ENCODE measurements at places on chromosomes 5 and 9.

DNA sequence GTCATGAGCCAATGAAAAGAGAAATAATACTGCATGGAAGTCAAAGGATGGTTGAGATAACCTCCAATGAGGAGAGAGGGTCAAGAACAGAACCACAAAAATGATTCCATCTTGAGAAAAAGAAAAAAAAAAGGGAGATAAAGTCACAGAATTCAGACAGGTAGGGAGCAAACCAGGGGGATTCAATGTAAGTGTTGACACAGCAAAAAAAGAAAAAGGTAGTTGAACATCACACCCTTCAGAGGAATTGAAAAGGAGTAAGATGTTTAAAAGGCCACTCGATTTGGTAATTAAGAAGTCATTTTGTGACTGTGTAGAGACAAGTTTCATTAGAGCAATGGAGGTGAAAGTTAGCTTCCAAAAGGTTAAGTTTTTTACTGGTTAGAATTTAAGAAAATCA, 79.3 kb downstream of the ERP44 start:
- no peak for DNase-seq

DNA sequence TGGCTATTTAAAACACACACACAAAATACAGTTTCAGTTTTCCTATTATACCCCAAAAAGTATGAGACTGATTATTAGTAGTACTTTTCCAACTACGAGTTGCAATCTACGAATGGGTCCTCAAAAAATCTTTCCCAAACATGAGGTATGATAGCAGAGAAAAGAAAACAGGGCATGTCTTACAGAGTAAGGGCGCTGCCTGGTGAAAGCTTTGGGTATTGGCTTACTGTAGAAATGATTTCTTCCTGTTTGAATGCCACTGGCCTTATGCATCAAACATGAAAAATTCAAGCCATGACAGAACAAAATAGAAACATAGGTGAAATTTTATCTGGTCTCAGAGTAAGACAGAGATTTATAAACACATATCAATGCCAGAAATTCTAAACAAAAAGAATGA, 448.0 kb downstream of the SPOCK1 start:
- no peak for DNase-seq

GRCh38 chr5:120538149-120538548, 74.0 kb downstream of the PRR16 start:
- DNase-seq: no peak

- peak; percentile 63 for DNase-seq
These were observed 662 bp downstream of the SUSD3 start for GRCh38 chr9:93059011-93059714.

GRCh38 chr9:133460405-133461175, 812 bp downstream of the CACFD1 start:
- DNase-seq: peak; percentile 57

DNA sequence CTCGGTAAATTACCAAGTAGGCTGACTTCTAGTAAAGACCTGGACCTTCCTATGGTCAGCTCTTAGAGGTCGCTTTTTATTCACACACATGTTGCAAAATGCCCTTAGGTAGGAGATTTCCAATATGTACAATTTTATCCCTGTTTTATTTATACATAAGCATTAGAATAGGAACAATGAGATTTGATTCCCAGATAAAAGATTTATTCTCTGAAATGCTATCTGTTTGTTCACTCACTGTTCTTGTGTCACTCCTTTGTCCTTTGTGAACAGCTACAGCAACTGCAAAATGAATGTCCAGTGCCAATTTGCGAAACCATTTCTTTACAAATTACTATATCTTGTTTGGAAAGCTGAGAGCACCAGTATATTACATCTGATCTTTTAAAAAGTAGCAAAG, 991.5 kb upstream of the TYRP1 start:
- DNase-seq: no peak

- peak; percentile 6 for DNase-seq
These were observed 27.0 kb downstream of the MRPL36 start for GRCh38 chr5:1772634-1773033.

- no peak for DNase-seq
These were observed 4.6 kb downstream of the BARHL1 start for GRCh38 chr9:132586830-132587591.

DNA sequence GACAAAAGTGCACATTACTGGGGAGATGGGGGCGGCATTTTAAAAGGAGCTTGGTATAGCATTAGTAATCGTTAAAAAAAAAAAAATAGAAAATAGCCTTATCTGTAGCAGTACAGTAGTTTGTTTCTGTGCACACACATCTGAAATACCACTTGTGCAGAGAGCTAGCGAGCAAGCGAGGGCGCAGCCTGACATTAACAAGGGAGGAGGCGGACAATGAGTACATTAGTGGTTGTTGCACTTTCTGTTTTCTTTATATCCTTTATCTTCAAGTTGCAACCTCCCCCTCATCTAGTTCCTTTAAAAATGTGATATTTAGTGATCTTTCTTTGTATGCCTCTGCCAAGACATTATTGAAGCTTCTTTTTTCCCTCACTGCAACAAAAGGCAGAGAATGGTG, 880 bp upstream of the PTPDC1 start:
- DNase-seq: no peak

GRCh38 chr9:7636309-7636708, 163.3 kb downstream of the DMAC1 start:
- no peak for DNase-seq

DNA sequence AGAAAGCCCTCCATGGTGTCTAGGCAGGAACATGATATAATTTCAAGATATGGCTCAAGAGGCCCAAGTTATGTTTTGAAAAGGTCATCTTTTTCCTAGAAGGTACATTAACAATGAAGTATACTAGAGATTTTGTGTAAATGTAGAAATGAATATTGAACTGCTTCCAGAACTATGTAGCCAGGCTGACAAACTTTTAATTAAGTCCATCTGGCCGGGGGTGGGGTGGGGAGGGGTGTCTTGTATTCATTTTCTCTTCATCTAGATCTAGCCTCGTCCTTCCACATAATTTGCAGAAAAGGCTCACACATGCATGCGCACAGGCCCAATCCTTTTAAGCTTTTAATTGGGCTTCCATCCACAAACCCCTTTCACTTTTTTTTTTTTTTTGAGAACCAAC, 323.3 kb downstream of the ARL15 start:
- no peak for DNase-seq

- no peak for DNase-seq
These were observed 21.6 kb downstream of the DMRT2 start for GRCh38 chr9:1071730-1072129.

GRCh38 chr9:130196643-130197042, 24.4 kb downstream of the NCS1 start:
- DNase-seq: no peak

DNA sequence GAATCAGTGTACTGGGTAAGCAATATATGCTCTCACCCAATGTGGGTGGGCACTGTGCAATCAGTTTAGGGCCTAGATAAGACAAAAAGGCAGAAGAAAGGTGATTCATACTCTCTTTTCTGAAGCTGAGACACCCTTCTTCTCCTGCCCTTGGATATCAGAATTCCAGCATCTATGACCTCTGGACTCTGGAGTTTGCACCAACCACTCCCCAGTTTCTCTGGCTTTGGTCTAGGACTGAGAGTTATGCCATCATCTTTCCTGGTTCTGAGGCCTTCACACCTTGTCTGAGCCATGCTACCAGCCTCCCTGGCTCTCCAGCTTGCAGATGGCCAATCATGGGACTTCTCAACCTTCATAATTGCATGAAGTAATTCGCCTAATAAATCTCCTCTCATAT, 724.6 kb upstream of the TYRP1 start:
- DNase-seq: no peak

DNA sequence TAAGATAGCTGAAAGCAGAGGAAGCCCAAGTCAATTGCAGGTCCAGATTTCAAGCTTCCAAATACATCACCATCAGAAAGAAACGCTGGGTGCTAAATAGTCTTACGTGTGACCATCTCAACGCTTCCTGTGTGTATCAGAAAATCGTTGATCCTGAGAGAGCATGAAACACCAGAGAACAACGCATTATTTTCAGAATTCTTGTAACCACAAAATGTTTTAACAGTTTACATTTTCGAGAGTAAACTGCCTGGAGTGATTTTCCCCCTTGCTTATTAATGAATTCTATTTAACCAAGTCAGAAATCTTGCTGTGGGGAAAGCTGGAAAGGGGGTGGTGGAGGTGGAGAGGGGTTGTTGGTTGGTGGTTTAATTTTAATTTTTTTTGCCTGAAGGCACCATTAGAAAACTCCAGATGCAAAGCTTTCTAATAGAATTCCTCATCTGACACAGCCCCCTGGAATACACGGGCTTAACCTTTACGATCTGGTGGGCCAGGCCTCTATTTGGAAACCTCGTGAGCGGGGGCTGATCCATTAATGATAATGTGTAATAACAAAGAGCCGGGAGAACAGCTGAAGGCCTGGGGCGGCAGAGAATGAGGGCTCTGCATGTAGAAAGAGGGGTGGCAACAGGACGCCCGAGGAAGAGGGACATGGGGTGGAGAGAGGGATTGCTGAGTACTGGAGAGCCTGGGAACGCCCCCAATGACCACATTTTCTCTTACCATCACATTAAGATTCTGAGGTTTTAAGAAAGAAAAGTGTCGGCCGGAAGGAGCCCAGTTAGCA, 124.5 kb upstream of the NFIB start:
- no peak for DNase-seq

DNA sequence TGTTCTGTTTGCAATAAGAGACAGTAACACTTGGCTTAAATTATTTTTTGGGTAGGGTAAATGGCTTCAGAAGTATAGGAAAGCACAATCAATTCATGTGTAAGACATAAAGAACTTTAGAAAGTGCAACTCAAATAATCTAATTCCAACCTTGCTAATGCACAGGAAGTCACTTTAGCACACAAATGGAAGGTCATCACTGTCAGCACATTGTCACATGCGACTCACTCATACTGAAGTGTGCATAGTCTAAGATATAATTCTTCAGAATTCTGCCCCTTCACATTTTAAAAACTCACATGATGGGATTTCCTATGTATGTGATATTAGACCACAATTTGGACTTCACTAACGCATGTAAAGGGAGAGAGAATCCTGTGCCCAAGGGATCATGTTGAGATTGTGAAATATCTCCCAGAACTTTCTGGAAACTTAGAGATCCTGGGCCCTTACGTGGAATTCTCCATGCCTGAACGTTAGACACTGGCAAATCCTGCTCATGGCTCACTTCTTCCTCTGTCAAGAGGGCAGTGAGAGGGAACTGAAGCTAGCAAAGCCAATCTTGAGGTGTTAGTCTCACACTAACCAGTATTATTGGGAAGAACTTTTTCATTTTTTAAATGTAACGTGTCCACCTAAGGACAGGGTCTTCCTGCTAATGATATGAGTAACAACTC, 403.2 kb upstream of the PTGER4 start:
- DNase-seq: peak; percentile 22

GRCh38 chr9:134167530-134167931, 3.2 kb upstream of the RNU6ATAC start:
- DNase-seq: no peak

DNA sequence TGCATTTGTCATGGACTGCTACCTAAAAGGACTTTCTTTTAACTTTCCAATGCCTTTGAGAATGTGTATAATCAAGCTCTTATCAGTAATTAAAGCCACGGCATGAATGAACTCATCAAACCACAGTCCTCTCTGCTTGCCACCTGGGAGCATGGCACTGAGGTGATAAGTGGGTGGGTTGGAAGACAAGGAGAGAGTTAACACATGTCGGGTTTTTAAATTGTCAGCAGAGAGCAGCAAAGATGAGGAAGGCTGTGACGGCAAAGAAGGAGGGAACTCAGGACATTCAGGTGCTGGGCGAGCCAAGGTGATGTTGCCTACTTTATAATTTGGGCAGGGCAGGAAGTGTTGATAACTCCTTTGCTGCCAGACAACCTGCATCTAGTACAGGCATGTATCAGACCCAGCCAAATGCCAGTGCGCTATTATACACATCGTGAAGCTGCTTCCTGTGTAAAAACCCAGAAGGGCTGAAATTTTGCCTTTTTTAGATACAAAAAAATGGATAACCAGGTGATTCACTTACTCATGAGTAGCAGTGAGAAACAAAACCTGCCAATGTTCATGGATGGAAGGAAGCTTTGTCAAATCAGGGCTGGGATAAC, 269.1 kb downstream of the KIF4B start:
- no peak for DNase-seq

- DNase-seq: no peak
These were observed 201.7 kb upstream of the TAS2R1 start for GRCh38 chr5:9831823-9832222.

DNA sequence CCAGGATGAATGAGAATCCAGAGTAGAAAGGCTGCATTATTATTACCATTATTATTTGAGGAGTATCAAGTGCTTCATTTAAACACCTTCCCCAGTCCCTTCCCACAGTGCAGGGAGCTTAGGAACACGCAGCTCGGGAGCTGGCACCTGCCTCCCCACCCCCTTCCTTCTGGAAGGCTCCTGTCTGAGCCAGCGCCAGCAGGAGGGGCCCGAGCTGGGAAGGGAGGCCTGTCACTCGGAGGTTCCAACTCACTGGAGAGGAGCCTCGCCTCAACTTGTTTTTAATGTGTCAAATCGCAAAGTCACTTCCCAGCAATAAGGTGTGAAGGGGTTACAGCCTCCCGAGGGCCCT, 156.4 kb upstream of the IRX4 start:
- DNase-seq: no peak

DNA sequence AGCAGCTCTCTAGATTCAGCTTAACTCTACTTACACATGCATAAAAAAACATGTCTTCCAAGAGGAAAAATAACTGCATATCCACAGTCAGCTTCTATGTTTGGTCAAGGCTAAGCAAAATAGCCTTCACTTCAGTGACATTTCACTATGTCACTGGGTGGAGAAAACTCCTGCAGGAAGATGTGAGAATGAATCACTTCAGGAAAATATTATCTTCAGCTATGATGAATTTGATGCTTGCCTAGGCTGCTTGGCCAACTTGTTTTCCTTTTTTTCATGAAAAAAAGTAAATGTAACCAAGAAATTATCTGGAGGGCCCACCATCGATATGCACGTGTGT, 143.0 kb upstream of the ZNF608 start:
- no peak for DNase-seq

GRCh38 chr5:56580864-56581263, 234.5 kb upstream of the MAP3K1 start:
- no peak for DNase-seq

DNA sequence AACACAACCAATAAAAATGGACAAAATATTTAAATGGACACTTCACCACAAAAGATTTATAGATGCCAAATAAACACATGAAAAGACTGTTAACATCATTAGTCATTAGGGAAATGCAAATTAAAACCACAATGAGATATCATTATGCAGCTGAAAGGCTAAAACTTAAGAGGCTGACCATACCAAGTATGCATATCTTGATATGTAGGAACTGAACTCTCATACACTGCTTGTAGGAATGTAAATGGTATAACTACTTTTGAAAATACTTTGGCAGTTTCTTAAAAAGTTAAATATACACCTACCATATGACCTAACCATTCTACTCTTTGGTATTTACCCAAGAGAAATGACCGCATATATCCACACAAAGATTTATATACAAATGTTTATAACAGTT, 13.6 kb upstream of the ADAMTS12 start:
- no peak for DNase-seq

- DNase-seq: no peak
These were observed 256.4 kb downstream of the ICE1 start for GRCh38 chr5:5678909-5679308.

Measured in activated CD4-positive, alpha-beta T cell treated with anti-CD3 and anti-CD28 coated beads for 36 hours (primary cell).